ENCODE measurements at places on chromosomes 7 and 10.

DNA sequence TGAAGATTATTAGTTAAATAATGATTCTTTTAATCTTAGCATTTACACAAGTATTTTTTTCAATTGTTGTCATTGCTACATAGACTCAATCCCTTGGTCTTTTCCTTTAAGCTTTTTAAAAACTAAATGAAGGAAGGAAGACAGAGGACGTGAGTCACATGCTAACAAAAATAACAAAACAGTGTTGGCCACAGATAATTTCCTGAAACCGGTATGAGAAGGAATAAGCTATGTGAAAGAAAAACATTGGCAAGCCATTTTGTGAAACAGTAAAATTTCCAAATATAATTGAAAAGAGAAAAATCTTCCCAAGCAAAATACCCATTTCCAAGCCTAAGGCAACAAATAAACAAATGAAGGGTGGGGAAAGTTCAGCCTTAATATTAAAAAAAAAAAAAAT, 223.0 kb downstream of the AHR start:
- no peak for DNase-seq

GRCh38 chr7:16417906-16418305, 3.4 kb downstream of the CRPPA start:
- no peak for DNase-seq

DNA sequence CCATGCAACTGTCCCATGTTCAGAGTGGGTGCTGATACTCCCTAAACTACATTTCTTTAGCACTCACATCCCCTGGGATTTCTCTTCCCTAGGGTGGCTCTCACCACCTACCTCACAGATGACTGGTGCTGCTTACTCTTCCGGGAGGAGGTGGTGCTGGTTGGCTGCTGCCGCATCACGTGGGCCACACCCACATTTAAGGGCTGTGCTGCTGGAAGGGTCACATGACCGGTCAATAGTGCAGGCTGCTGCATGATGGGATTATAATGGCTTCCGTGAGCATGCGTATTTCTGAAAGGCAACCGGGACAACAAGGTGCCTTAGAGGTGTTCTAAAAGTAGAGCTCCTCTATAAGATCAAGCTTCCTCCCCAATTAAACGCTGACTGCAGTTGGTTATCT, 76.8 kb downstream of the CLEC2L start:
- no peak for DNase-seq

GRCh38 chr7:98514211-98515031, 102.7 kb upstream of the NPTX2 start:
- no peak for DNase-seq

DNA sequence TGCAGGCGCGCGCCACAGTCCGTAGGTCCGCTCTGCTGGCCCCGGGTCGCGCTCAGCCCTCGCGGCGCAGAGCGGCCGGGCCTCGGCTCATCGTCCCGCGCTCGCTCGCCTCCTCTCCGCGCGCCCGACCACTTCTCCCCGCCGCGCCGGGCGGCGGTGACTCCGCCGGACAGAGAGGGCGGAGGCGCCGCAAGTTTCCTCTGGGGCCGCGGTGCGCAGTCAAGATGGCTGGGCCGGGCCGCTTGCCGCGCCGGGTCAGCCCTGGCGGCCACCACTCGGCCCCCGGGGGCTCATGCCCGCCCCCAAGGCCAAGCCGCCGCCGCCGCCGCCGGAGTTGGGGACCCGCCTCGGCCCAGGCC, 441 bp downstream of the FZD8 start:
- no peak for DNase-seq

DNA sequence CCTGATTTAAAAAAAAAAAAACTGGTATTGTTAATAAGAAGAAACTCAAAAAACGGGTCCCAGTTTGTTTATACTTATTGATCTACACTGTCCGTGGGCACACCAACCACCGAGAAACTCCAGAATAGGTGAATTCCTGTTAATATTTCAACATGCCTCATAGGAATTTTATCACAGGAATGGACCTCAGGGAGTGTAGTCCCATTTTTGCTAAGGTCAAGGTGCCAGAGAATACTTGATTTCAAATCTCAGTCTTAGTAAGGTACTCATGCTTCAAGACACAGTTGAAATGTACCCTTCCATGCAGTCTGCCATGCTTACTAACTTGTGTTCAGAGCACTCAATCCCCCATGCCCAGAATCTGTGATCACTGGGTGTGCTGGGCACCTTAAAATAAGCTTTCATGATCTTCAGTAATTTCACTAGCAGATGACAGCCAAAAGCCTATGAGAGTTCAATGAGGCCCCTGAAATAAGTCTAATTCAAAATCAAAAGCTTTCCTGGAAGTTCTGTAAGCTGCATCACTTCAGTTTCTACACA, 385.7 kb downstream of the TNS3 start:
- DNase-seq = no peak

DNA sequence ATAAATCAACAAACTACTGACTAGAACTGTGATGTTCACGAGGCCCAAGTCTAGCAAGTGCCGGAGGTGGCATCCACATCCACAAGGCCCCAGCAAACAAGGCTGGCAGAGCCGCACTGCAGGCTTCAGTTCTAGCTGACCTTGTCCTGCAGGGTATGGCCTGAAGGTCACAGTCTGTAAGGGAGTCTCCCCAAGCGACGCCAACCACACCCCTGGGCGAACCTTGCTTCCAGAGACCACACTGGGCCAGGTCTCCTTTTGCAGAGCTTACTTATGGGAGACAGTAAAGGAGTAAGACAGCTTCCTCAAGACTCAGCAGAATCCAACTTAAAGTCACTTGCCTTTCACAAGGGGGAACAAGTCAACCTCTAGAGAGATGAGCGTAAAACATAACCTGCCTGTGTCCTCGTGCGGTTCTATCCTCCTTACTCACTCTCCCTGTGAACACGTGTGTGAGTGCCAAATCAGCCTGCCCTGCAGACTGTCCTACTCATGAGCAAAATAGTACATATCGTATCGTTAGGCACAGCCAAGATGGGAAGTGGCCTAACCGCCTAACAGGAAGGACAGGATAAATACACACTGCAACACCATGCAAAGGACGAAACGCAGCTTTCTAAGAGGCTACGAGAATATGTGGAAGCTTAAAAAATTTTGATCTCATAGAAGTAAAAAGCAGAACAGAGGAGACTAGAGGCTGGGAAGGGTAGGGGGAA, 22.7 kb downstream of the FAM53B start:
- DNase-seq = no peak

DNA sequence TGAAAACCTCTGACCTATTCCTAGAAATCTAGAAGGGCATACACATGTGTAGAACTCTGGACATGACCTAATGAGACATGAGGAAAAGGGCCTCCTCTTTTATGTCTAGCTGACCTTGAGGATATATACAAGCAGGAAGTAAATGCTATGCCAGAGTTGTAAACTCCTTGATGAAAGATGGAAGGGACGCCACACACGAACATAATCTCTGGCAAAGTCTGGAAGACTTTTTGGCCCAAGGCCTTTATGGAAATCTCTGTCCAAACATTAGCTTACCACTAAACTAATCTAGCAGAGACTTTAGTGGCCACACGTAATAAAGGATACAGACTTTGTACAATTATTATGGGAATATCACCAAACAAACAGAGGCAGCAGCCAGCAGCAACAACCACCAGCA, 138.1 kb upstream of the THSD7A start:
- DNase-seq = no peak

DNA sequence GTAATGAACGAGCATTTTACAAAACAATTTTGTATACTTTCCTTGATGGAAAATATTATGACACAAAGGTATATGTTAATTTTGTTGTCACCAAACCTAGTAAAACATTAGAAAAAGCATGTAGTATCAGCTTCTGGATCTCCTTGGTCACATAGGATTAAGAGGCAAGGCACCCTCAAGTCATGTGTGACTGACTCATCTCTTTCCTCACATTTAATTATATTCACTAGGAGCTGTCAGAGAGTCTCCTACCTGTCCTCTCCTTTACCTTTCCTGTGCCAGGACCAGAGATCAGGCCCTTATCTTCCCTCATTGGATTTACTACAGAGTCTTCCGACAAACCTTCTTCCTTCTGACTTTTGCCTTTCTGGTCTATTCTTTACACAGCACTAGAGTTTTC, 111.3 kb upstream of the RPA3 start:
- no peak for DNase-seq

DNA sequence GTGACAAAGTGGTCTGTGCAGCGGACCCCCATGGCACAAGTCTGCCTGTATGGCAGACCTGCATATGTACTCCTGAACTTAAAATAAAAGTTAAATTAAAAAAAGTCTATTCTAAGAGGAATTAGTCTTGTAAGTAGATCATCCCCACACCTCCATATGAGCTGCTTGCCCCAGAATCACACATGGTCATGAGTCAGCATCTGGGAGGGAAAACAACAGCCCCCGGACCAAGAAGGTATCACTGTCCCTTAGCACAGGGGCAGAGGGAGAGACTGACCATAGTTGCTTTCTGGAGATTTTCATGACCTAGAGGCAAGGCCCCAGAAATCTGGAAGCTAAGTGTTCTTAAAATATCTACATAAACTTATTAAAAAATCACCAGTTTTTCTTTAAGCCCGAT, 86.6 kb upstream of the PDK4 start:
- DNase-seq = no peak

GRCh38 chr7:101031082-101031481, 11.2 kb downstream of the MUC17 start:
- DNase-seq = no peak

DNA sequence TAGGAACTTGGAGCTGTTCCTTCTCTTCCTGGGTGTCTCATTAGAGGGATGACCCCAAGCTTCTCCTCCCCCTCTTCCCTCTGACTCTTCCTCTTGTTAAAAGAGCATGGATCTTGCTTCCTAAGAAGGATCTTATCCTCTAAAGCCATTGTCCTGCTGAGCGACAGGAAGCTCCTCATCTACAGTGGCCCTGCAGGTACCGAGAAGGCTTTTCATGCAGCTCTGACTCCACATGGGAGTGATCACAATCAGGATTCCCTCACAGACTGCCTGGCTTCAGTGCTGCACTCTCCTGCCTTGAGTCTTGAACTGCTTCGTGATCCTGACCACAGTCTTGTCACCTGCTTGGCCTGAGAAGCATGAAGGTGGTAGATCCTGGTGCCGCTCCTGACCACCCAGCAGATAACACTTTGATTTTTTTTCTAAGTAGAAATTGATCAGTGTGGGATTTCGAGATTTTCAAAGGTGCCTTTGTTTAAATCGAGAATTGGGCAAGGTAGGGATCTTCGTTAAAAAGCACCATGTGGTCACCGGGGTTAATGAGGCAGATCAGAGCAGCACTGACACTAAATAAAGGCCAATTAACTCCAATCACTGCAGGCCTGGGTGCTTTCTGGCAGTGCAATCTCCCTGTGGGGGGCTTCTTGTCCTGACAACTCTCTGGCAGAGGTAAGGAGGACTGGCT, 376.4 kb downstream of the NRG3 start:
- no peak for DNase-seq

GRCh38 chr10:115164220-115164619, 71.1 kb downstream of the ATRNL1 start:
- DNase-seq = no peak

GRCh38 chr10:24715246-24715769, 8.4 kb downstream of the ARHGAP21 start:
- no peak for DNase-seq

- no peak for DNase-seq
Measured at GRCh38 chr10:130043491-130043890, 67.1 kb downstream of the C10orf143 start.

DNA sequence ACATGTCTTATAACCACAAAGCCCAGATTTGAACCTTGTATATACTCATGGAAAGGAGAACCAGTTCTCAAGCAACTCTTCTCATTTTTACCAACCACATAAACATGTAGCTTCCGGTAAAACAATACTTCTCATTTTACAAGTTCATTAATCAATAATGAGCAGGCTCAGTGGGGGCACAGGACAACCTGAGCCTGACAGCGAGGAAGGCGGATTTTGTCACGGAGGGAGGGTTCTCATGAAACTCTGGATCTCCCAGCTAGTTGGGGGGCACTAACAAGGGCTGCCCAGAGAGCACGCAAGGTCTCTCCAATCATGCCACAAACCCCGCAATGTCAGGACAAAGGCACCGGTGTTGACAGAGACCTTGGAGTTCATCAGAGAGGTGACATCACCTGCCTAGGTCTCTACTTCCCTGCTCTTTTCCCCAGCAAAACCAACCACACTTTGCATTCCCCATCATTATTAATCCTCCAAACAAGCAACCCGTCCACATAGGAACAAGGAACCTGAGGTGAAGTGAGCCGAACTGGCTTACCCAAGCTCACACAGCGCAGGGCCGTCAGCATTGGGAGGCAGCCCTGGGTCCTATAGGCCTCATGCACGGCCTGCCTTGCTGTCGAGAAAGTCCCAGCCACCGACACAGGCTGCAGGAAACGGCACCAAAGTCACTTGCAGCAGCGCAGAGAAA, 192.1 kb upstream of the KLF14 start:
- no peak for DNase-seq

DNA sequence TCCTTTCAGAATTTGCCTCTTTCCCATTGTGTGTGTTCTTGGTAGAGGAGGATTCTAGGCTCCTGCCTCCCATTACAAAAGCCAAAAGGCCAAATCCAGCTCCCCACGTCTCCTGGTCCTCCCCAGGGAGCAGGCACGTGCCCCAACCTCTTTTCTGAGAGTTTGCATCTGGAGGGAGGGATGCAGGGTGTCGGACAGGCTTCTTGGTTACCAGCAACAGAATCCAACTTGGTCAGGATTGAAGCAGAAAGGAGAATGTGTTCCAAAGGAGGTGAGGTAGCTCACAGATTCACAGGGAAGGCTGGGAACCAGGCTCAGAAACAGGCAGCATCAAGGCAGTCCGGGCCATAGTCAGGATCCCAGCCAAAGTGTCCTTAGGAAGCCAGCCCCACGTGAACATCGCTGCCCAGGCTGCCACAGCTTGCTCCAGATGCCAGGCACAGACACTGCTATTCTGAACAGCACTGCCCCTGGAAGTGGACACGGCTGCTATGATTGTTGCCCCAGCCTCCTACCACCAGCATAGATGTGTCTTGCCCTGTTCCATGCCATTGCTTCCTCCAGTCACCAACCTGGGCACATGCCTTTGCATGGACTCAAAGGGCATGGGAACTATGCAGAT, 264.2 kb upstream of the ZMIZ1 start:
- no peak for DNase-seq

DNA sequence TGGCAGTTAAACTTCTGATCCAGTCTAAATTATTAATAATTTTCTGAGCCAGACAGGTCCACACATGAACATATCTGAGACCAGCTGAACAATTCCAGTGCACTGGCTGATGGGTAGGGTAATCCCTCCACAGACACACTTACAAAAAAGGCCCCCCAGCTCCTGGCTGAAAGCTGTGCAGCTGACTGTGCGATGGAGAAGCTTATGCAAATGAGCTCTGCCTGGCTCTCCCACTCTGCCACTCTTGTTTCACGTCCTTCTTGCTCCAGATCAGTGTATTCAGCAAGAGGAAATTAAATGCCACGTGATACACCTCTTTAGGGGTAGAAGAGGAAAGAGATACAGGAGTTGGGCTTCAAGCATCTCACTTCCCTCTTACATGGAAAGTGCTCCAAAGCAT, 76.4 kb upstream of the FEZF1 start:
- DNase-seq = no peak

- no peak for DNase-seq
Measured at GRCh38 chr10:86651021-86651471, 3.3 kb upstream of the OPN4 start.

- no peak for DNase-seq
Measured at GRCh38 chr7:139427029-139427420, 56.4 kb downstream of the KLRG2 start.

- no peak for DNase-seq
Measured at GRCh38 chr7:148706368-148706767, 7.7 kb downstream of the CUL1 start.

All from activated CD4-positive, alpha-beta T cell treated with anti-CD3 and anti-CD28 coated beads for 4 hours (primary cell).